Gastrocnemius medialis (tissue), 4 donors: ENCODE measurements at places on chromosomes 2 and 18. TPM values are rescaled to one million over a fixed set of nuclear protein-coding genes. Genes with fewer than 3 reads are reported as not detected.

The TNS1 gene
- total RNA-seq: 407 TPM

- no peak for DNase-seq
These were observed 67.9 kb upstream of the PNPT1 start for GRCh38 chr2:55761526-55761925.

DNA sequence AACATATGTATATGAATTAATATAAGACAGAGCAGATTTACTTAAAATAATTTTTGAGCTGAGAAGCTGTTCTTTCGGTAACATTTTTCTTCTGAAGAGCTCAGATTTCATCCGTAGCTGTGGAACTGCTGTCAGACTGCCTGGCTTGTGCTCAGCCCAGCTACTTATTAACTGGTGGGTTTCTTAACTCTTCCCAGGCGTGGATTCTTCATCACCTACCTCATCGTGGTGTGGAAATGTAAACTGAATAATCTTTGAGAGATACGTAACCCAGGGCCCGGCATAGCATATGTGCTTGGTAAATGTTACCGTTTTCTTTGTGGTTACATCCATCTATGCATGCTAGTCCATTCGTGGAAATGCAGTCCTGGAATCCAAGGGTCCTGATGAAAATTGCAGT, 145.0 kb downstream of the MCFD2 start:
- DNase-seq: no peak

DNA sequence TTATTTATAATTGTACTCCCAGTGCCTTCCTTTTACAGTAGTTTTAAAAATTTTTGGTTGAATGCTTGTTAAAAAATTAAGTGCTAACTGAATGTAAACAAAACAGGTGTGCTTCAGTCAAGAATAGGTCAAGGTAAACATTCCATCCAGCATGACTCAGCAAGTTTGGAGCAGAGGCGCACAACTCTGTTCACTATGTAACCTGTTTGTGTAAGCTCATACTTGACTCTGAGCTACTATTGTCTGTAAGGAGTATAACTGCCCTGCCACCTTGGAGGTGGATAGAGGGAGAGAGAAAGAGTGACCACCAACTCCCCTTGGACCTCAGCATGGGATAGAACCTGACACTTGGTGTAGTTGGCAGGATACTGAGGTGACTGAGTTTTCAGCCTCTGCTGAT, 207.4 kb upstream of the SYT4 start:
- DNase-seq: no peak

DNA sequence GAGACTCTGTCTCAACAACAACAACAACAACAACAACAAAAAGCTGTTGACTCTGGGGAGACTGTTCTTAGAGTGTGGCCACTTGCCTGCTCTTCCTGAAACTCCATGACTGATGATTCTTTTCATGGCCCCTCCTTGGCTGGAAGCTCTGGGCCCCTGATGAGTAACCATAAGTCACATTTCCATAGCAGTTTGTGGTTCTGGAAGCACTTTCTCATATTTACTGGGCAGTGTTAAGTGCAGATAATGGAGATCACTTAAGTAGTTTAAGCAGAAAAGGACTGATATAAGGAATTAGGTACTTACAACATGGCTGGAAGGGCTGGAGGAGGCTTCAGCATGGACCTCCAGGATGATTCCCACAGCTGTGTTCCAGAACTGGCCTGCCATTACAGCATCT, 147.3 kb upstream of the DLX2 start:
- no peak for DNase-seq
